ENCODE measurements at places on chromosomes 5 and 9. TPM values are rescaled to one million over a fixed set of nuclear protein-coding genes. Genes with fewer than 3 reads are reported as not detected.

The HEMGN gene
- total RNA-seq: not detected

The IFNA2 gene
- not detected for total RNA-seq

The TAF11L10 gene
- total RNA-seq: not detected

The IFNA1 gene
- 0.14 TPM for total RNA-seq

The CCL21 gene
- total RNA-seq: not detected

The GAS1 gene
- 10.3 TPM for total RNA-seq

Data from placental pericyte (primary cell).